ENCODE measurements at places on chromosomes 6 and 20.
A peak's percentile ranks its signal among the peaks of the same experiment; 100 is the strongest.

DNA sequence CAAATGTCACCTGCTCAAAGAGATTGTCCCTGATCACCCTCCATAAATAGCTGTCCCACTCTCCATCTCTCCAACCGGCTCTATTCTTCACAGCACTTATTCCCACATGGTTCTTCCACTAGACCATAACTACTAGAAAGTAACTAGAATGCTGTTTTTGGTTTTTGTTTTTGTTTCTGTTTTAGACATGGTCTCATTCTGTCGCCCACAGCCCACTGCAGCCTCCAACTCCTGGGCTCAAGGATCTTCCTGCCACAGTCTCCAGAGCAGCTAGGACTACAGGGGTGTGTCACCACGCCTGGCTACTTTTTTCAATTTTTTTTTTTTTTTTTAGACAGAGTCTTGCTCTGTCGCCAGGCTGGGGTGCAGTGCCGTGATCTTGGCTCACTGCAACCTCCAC, 12.2 kb downstream of the MMP24 start:
- DNase-seq = no peak

- no peak for DNase-seq
These were observed 151.0 kb downstream of the VEGFA start for GRCh38 chr6:43921039-43921438.

- DNase-seq = no peak
These were observed 808 bp downstream of the ULBP1 start for GRCh38 chr6:149964308-149965193.

GRCh38 chr20:62238569-62239277, 402 bp downstream of the OSBPL2 start:
- DNase-seq = no peak

DNA sequence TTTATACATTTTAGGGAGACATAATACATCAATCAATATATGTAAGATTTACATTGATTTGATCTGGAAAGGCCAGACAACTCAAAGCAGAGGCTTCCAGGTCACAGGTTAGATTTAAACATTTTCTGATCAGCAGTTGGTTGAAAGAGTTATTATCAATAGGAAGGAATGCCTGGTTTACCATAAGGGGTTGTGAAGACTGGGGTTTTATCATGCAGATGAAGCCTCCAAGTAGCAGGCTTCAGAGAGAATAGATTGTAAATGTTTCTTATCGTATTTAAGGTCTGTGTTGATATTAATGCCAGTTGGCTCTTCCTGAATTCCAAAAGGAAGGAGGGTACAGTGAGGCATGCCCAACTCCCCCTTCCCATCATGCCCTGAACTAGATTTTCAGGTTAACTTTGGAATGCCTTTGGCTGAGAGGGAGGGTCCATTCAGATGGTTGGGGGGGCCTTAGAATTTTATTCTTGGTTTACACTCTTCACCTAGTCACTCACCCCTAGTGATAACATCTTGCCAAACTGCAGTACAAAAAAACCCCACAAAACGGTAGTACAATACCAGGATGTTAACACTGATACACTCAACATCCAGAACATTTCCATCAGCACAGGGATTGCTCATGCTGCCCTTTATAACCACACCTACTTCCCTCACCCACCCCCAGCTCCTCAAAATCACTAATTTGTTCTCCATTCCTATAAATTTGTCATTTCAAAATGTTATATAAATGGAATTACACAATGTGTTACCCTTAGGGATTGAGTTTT, 259.6 kb upstream of the PLN start:
- DNase-seq = no peak

- no peak for DNase-seq
These were observed 20.9 kb upstream of the KCNG1 start for GRCh38 chr20:51043811-51044210.

DNA sequence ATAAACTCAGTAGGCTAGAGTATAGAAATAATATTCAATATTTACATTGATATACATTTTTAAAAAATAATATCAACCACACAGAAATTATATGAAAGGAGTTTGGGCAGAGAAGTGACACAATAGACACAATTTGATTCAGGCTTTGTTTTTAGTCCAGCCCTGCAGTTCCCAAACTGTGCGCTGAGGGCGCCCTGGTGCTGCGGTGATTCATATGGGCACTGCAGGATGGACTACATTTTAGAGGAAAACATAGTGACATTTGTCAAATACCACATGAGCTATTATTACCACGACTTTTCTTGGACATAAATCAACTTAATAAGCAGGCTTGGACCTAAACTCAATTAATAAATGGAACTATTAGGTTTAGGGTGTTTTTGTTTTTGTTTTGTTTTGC, 364.3 kb upstream of the ID4 start:
- no peak for DNase-seq

DNA sequence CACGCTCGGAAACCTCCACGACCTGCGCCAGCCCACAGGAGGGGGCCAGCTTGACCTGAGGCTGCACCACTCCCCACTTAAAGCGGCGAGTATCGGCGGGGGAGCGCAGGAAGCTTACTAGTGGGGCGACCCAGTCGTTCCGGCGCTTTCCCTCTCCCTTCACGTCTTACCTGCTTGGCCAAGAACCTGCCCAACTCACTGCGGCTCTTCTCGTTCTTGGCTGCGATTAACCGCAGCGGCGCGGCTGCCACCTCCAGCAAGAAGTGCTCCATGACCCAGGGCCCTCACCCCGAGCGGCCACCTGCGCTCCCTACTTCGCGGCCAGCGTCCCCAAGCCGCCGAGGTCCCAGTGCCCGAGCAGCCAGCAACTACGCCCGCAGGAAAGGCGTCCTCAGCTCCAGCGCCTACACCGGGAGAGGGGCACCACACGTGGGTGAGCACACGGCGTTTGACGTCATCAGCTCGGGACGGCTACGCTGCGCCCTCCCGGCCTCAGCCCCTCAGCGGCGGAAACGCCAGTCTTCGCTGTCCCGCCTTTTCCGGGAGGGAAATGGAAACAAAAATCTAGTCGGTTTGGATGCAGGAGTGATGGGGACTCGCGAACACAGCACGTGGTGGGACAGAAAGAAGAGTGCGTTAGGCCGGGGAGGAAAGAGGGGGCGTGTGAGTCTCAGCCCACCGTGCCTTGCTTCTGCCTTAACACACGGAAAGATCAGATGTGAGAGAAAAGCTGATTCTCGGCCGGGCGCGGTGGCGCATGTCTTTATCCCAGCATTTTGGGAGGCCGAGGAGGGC, at the start of gene MDN1:
TSS of gene MDN1 (minus strand) at position 459 of the 795 bp plus-strand sequence. CDS start at position 272, 187 bp downstream.
- DNase-seq = peak; percentile 73

- DNase-seq = no peak
These were observed 119.4 kb downstream of the NCOA3 start for GRCh38 chr20:47620808-47621805.

DNA sequence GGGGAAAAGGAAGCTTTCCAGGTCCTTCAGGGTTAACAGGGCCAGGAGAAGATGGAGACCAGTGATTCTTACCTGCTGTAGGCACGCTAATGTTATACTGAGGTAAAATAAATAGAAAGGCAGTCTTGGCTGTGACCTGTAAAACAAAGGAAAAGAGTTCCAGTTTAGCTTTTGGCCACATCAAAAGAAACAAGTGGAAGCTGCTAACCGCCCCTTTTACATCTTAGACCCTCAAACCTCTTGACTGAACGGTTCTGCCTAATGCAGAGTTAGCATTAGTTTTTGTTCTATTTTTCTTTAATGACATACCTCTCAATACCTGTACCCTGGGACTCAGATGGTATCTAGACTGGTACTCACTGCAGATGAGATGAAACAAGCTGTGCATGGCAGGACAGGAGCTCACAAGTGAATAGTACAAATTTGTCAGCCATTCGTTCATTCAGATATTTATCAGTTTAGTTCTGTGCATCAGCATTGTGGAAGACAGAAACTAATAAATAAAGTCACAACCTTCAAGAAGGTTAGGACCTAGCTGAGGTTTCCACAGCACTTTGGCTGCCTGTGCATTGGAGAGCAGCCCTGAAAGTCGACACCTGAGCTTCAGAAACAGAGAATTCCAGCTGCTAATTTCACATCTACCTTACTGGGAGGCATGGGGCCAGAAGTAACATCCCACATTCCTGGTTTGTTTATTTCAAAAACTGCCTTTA, 41.0 kb downstream of the TRAM2 start:
- no peak for DNase-seq

DNA sequence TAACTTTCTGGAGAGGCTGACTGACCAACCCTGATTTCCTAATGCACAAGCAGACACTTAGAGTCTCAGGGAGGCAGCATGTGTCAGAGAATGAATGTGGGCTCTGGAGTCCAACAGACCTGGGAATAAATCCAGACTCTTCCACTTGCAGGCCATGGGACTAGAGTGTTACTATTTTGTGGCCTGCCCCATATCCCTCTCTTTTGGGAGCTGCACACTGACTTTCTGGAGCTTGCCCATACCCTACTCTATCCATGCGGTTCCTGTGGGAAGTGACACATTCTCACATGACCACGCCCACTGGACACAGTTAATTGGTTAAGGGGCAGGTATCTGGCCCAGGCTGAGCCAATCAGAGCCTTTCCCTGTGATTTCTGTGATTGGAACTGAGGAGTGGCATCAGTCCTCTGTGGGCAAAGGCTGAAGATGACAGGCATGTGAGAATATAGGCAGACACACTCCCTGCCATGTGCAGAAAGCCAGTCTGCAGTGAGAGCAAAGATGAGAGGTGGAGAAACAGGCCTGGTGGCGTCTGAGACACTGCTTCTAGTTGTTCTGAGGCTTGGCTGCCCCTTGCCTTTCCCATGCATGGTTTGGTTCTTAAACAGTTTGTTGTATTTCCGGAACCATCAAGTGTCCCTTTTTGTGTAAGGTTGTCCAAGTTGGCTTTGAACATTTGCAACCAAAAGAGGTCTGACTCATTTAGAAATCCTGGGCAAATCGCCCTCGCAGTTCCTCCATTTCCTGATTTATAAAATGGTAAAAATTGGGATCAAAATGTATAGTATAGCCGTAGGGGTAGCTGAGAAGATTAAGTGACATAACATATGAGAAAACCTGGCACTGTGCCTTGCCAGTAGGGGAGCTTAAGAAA, 125.6 kb downstream of the CDC5L start:
- no peak for DNase-seq

DNA sequence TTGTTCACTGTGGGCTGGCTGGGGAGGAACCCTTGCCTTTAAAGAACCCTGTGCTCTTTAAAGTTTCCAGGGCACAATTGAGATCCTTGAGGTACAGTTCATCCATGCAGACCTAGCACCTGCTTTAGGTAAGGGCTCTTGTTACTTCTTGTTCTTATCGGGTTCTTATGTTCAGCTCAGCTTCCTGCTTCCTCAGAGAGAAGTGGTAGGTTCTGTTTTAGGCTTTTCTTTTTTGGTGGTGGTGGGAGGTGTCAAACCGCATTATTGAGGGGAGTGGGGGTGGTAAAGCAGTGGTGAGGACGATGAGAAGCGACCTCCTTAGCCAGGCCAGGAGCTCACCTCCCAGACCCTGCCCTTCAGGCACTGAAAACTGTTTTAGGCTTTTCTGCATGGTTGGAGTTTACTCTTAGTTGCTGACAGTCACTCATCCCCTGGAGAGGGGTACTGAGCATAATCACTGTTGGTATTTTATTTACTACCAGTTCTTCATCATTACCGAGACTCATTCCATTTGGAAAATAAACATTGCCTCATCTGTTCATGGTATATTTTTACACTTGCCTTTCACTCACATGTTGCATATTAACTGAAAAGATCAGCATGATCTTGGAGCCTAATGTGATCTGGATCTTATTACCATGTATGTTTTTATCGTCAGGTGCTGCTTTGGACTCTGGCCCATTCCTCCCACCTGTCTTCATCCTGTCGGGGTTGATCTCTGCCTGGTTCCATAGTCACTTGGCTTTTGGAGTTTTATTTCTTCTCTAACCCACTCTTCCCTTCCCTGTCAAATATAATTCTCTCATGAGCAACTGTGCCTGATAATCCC, 35.4 kb downstream of the SLC16A10 start:
- no peak for DNase-seq

DNA sequence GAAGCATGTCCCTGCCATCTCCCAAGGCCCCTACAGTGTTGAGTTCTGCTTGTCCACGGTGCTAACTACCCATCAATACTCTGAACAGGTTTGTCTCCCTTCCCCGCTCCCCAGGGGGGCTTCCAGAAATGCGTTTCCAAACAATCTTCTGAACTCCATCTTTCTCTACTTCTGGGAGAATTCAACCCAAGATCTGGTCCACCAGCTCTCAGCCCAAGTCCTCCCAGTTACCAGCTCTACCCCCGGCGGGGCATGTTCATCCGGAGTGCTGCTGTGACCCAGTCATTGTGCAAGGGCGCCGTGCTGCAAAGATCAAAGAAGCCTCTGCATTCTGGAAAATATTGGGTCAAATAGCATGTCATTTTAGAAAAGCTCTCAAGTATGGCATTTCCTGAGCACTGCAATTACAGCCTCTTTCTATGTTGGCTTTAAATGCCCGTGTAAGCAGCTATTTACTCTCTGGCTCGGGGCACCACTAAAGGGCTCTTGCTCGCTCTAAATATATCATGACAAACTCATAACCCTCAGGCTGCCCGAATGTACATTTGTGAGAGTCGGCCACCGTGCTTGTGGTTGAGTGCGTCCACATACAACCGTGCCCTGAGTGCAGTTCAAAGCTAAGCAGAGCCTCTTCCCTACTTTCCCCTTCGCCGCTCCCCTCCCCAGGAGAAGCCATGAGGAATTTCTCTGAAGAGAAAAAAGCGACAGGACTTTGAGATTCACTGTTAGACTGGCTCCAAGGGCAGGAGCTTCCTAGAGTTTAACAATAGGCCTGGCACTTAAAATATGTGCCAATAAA, 71.6 kb downstream of the BANF2 start:
- no peak for DNase-seq

DNA sequence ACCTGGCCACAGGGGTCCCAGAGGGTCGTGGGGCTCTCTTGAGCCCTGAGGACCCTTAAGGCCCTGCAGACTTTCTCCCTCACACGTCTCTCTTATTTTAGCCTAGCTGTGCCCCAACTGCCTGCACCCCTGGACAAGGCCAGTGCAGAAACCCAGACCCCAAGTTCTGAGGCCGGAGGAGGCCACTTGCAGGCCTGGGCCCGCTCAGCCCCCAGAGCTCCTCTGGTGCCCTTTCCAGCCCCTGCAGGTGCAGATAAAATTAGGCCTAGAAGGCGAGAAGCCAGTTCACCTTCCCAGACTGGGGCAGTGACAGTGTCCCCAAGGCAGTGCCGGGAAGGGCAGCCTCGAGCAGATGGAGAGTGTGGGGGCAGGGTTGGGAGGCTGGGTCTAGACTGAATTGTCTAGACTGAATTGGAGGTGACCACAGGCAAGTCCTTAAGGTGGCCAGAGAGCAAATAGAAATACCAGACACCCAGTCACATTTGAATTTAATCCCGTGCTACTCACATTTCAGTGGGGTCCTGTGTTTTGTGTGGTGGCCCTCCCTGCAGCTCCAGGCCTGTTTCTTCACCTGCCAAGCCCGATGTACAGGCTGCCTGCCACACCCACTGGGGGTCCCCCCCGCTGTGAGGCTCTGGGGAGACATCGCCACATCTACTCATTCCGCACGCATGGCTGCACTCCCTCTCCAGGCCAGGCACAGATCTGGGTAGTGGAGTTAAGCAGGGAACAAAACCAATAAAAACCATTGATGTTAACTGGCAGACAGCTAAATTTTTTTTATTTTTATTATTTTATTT, 8.6 kb upstream of the IP6K3 start:
- DNase-seq = no peak

GRCh38 chr6:154473324-154473723, 37.2 kb downstream of the CNKSR3 start:
- no peak for DNase-seq

- no peak for DNase-seq
These were observed 874 bp downstream of the ZBTB46 start for GRCh38 chr20:63829945-63830835.

GRCh38 chr6:77678048-77678447, 25.2 kb downstream of the MEI4 start:
- no peak for DNase-seq

All from stimulated activated CD4-positive, alpha-beta T cell treated with anti-CD3 and anti-CD28 coated beads, Interleukin-1b, Interleukin-23, amount 100 ng/mL, for 24 hours (primary cell).